ENCODE measurements at places on chromosomes 5 and 9.

- DNase-seq: no peak
Observed at GRCh38 chr5:10289991-10290390, 17.7 kb downstream of the CMBL start.

DNA sequence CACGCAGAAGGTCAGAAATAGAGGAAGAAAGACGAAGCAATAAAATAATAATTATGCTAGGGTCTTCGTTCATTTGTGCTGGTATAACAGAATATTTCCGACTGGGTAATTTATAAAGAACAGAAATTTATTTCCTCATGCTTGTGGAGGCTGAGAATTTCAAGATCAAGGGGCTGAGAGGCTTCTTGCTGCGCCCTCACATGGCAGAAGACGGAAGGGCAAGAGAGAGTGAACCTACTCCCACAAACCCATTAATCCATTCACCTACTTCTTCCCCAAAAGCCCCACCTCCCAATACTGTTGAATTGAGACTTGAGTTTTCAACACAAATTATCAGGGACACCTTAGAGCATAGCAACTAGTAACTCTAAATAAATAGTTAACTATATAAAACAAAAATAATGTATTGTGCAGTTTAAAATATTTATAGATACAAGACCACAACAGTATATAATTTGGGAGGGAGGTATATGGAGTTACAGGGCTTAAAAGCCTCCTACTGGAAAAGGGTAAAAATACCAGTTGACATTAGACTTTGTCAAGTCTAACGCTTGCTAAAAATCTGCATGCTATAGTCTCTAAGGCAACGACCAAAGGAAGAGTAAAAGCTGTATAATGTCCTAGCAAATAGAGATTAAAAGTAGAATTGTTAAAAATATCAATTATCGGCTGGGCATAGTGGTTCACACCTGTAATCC, 40.3 kb upstream of the NAA35 start:
- DNase-seq: peak; percentile 2

GRCh38 chr5:35516271-35516670, 101.4 kb upstream of the SPEF2 start:
- DNase-seq: no peak

GRCh38 chr9:89606049-89606623, 1.3 kb downstream of the GADD45G start:
- DNase-seq: no peak

GRCh38 chr5:69024241-69024651, 69.6 kb upstream of the SLC30A5 start:
- DNase-seq: no peak

- DNase-seq: no peak
Observed at GRCh38 chr5:57325678-57326397, 152.0 kb downstream of the GPBP1 start.

- DNase-seq: no peak
Observed at GRCh38 chr9:110356639-110357395, 19.2 kb upstream of the TXNDC8 start.

DNA sequence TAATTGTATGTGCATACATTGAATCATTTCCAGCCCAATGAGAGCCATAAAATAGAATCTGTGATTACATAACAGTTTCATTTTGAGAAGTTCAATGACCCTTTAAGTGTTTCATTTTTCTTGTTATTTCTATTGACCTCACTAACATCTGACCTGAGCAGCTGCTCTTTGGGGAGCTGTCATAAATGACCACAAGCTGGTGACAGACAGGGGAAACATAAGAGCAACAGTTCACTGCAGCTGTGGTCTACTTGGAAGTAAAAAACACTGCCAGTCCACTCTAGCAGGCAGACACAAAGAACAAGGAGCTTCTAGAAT, 265.4 kb downstream of the DTWD2 start:
- DNase-seq: no peak

GRCh38 chr5:81759632-81760005, 8.7 kb upstream of the SSBP2 start:
- DNase-seq: no peak

- DNase-seq: no peak
Observed at GRCh38 chr9:123373946-123374345, 17.9 kb downstream of the CRB2 start.

GRCh38 chr5:65446682-65447081, 35.0 kb downstream of the ADAMTS6 start:
- no peak for DNase-seq

- no peak for DNase-seq
Observed at GRCh38 chr9:2093920-2094597, 78.9 kb downstream of the SMARCA2 start.

GRCh38 chr9:133888809-133889491, 103.2 kb downstream of the VAV2 start:
- DNase-seq: no peak

GRCh38 chr5:167773668-167774301, 517.7 kb upstream of the WWC1 start:
- no peak for DNase-seq

DNA sequence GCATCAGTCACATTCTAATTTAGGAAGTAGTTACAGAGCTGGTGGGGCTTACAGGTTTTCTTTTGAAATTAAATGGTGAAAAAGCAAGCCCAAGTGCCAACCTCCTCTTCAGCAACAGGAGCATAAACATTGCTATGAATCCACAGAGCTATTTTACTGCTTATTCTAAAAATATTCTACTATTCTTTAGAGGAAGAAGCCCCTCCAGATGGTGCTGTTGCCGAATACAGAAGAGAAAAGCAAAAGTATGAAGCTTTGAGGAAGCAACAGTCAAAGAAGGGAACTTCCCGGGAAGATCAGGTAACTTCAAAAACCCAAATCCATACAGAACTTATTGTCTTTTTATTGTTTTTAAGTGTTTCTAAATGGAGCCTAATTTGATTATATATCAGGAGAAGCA, 202.8 kb downstream of the CWC27 start:
- no peak for DNase-seq

DNA sequence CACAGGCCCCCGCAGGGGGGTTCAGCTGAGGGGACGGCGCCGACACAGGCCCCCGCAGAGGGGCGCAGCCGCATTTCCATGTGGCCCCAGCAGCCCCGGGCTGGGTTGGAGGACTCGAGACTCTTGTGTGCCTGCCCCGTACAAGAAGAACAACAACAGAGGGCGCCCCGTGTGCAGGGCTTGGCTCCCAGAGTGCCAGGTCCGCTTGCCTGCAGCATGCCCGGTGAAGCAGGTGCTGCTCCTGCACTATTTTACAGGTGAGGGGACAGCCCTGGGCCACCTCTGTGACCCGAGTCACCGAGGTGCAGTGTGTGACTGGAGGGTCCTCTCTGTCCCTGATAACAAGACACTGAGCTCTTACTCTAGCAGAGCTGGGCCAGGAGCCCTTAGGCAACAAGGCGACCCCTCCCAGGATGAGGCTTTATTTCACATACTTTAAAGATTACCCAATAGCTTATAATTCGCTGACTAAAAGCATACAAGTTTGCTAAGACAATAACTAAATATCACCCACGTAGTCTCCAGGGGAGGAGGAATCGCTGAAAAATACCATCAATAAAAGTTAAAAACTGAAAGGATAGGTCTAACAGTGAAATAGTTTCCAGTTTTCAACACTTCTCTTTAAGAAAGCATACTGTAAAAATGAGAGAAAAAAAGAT, 41.7 kb upstream of the SLC9A3 start:
- DNase-seq: no peak

- no peak for DNase-seq
Observed at GRCh38 chr5:124583469-124584350, 162.7 kb downstream of the ZNF608 start.

DNA sequence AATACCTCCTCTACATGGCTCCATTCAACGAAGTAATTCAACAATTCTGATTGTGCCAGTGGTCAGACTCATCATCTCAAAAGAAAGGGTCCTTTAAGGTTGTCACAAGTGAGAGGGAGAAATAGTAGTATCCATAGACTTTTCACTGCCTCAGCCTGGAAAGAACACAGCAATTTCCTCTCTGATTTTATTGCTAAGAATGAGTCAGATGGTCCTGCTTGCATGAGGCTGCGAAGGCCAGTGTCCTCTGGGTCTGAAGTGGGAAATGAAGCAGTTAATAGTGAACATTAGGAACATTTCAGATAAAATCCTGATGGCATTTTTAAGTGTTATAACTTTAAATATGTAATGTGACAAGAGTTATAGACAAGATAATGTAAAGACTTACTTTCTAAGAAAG, 979.0 kb downstream of the EFNA5 start:
- no peak for DNase-seq

DNA sequence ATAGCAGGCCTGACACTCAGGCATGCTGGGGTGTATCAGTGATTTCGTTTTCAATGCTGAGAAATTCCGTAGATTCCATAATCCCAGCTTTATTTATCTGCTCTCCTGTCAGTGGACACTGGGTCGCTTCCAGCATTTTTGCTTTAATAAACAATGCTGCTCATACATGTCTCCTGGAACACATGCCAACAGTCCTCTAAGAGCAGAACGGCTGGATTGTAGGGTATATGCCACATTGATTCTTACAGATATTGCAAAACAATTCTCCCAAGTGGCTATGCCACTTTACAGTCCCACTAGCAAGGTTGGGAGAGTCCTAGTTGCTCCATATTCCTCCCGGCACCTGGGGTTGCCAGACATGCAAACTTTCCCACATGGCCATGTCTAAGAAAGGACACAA, 81.9 kb downstream of the RAPGEF1 start:
- no peak for DNase-seq

- DNase-seq: no peak
Observed at GRCh38 chr5:156394642-156395305, 67.8 kb downstream of the SGCD start.

GRCh38 chr5:81717226-81717625, 33.7 kb downstream of the SSBP2 start:
- DNase-seq: no peak

GRCh38 chr5:144361406-144361805, 190.7 kb downstream of the KCTD16 start:
- no peak for DNase-seq

DNA sequence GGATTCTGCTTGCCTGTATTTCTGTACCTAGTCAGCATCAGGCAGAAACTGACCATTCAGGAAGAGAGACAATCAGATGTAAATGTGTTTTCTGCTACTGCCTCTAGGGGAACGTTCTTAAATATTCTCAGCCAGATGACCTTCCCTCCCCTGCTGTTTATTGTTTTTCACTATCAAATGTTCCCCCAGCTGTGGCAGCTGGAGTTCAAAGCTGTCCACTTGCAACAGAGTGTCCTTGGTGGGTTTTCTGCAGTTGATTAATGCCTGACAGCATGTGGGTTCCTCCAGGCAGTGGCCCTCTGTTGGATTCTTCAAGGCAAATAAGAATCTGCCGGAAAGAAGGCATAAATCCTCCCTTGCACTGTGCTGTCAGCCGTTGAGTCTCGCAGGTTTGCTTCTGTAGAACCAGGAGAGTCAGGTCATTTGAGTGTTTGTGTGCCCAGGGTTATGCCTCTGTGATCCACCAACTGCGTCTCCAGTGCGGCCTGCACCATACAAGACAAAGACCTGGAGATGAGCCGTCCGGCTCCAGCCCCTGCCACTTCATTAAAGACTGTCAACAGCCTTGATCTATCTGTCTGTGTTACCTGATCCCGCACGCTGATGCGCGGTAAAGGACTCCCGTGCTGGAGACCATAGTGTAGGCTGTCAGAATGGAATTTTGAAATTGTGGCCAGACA, 203.4 kb downstream of the GADD45G start:
- no peak for DNase-seq

- DNase-seq: peak; percentile 59
Observed at GRCh38 chr5:40797273-40798011, 732 bp downstream of the PRKAA1 start.

GRCh38 chr9:72305102-72305546, 59.9 kb downstream of the ZFAND5 start:
- DNase-seq: no peak

DNA sequence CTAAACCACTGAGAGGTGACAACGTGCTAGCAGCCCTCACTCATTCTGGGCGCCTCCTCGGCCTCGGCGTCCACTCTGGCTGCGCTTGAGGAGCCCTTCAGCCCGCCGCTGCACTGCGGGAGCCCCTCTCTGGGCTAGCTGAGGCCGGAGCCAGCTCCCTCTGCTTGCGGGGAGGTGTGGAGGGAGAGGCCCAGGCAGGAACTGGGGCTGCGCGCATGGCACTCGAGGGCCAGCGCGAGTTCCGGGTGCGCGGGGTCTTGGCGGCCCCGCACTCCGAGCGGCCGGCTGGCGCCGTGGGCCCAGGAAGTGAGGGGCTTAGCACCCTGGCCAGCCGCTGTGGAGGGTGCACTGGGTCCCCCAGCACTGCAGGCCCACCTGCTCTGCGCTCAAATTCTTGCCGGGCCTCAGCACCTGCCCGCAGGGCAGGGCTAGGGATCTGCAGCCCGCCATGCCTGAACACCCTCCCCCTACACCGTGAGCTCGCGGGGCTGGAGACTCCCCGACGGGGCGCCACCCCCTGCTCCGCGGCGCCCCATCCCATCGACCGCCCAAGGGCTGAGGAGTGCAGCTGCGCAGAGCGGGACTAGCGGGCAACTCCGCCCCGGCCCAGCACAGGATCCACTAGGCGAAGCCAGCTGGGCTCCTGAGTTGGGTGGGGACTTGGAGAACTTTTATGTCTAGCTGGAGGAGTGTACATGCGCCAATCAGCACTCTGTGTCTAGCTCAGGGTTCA, 11.8 kb upstream of the UBE2D2 start:
- no peak for DNase-seq

- DNase-seq: no peak
Observed at GRCh38 chr5:141192110-141192725, at the start of gene PCDHB10. PCDHB10 (plus strand) TSS chr5:141192353; CDS start chr5:141192553, 200 bp downstream.

DNA sequence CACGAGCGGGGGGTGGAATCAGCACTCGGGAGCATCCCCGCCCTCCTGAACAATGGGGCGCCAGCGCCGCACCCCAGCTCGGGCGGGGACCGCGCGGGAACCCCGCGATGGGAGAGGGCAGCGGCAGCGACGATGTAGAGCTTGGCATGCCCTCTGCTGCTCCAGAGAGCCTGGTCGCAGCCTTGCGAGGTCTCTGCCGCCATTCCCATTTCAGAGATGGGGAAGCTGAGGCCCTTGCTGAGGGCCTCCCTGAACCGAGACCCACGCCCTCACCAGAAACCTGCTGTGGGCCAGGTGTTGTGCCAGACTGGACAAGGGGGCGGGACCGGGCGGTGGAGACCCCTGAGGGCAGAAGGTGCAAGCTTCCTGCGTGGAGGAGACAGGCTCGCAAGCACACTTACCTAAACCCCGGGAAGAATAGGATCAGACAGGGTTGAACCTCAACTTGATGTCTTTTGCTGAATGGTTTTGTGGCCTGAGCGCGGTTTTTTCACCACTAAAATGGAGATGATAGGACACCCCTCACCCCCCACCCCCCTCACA, 647 bp upstream of the MEGF9 start:
- DNase-seq: no peak

GRCh38 chr5:61505281-61505680, 173.2 kb downstream of the ZSWIM6 start:
- DNase-seq: no peak

DNA sequence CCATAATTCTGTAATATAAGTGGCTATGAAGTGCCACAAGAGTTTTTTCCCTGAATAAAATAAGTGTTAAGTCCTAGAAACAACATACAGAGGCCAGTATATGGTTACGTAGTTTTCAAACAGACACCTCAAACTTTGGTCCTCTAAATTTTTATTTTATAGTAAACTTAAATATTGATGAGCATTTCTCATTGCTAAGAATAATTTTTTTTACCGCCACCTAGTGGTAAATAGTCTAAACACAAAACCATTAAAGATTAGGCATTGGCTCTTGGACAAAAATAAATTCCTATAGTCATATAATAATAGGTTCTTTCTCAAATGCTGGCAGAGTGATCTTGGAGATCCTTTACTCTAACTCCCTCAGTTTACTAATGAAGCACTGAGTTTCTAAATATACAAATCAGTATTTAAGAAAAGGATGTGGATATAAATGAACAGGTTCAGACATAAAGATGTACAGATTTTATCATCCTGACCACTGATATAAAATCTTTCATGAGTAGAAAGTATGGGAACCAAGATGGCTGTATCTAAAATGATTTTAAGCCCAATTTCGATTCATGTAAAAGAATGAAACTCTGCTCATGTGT, 136.2 kb downstream of the FANCC start:
- DNase-seq: no peak
